ENCODE measurements at places on chromosomes 1 and 21. TPM values are rescaled to one million over a fixed set of nuclear protein-coding genes. Genes with fewer than 3 reads are reported as not detected.

DNA sequence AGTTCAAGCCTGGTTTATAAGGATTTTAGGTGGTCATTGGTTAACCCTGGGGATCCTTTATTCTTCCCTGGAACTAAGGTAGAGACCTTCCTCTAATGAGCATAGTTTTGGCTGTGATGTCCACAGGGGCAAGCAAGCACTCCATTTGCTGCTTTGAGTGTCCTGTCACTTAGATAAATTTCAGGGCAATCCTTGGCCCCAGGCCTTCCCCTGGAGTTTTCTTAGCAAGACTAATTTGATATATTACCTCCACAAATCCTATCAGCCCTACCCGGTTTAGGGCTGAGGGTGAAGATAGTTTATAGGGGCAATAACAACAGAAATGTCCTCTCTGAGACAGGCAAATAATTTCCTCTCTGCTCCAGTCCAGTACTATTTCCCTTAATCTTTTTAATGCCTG, 166.6 kb downstream of the CYYR1 start:
- no peak for DNase-seq

- DNase-seq, result no peak
Measured at GRCh38 chr1:45117766-45118165, 88.6 kb downstream of the ZSWIM5 start.

Gene RAB42
- polyA plus RNA-seq, result 0.16 TPM

DNA sequence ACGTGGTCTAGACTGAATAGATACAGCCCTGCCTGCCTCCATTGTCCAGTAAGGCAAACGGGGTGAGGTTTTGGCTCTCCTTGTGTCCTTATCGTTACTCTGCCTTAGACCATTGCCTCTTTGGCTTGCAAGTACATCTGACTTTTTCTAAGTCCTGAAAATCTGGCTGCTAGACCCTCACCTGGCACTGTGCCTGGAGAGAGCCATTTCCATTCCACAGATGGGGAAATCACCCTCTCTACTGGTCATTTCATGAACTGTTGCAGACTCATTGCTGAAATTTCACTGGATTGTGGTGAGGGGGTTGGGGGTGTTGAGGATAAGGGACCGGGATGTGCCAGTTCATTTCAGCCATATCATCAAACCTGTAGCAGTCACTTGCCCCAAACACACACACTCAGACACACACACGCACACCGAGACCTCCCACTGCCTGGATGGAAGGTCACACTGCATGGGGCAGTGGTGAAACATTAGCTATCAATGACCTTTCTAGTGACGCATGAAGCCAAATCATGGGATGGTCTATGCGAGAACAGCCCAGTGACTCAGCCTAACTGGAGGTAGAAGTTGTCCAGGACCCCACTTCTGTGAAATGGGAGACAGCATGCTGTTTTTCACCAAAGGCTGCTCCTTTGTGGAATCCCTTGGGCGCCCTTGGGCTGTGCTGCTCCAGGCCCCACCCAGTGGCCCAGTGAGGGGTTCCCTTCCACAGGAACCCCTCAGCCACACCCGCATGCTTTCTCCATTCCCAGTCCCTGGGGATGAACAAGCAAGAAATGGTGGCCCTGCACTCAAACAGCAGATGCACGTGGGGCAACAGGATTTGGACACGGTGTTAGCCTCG, 34.9 kb upstream of the VASH2 start:
- peak; percentile 47 for DNase-seq

Gene VWA1
- polyA plus RNA-seq, result 1.4 TPM

Gene IL19
- polyA plus RNA-seq, result not detected

- DNase-seq, result no peak
Measured at GRCh38 chr1:231357831-231358354, 19.8 kb downstream of the SPRTN start.

GRCh38 chr1:211619033-211619996, 40.4 kb upstream of the SLC30A1 start:
- DNase-seq, result no peak

- no peak for DNase-seq
Measured at GRCh38 chr1:177780096-177780700, 189.7 kb downstream of the SEC16B start.

DNA sequence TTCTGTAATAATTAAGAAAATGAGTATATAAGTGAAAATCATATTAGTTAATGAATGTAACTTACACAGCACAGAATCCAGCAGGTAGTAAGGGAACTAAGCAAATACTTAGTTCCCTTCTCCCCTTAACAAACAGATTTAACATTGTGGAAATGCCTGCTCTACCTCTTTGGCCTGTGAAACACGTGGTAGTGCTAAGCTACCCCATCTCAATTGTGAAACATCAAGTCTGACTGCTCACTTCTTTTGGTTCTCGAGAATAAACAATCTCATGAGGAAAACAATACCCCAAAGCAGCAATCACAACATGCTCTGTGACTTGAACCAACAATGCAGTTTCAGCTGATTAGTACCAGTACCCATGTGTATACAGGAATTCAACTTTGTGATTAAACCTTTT, 4.7 kb downstream of the MYSM1 start:
- no peak for DNase-seq

- DNase-seq, result peak; percentile 31
Measured at GRCh38 chr1:6133146-6133895, 46.8 kb downstream of the CHD5 start.

GRCh38 chr1:108053270-108054013, 88.5 kb upstream of the VAV3 start:
- DNase-seq, result no peak

Gene SFT2D2
- polyA plus RNA-seq, result 2.9 TPM
